GM04503 (cell line): ENCODE measurements at places on chromosomes 7 and 10.

GRCh38 chr10:110944792-110945396 lies 25.5 kb downstream of the SHOC2 start:
- DNase-seq, result no peak

DNA sequence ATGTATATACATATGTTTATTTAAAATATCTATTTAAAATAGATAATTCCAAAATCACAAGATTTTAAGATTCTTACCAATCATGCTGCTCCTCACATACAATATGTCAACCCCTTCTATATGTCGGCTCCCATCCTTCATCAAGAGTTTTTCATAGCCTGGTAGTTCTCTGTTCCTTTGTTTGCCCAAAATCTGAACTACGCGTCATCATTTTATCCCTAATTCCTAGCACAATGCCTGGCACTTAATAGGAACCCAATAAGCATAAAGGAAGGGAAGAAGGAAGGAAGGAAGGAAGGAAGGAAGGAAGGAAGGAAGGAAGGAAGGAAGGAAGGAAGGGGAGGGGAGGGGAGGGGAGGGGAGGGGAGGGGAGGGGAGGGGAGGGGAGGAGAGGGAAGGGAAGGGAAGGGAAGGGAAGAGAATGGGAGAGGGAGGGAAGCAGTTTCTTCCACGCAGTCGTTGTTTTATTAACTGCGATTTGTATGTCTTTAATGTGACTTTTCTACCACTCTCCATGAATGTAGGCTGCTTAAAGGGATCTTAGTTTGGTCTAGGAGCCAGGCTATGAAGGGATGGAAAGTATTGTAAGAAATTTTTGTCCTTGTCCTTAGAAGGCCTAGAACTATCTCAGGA lies 83.3 kb upstream of the PCGF5 start:
- no peak for DNase-seq

- DNase-seq, result peak; percentile 87
These were observed 39.8 kb upstream of the LANCL2 start for GRCh38 chr7:55325371-55325792.

DNA sequence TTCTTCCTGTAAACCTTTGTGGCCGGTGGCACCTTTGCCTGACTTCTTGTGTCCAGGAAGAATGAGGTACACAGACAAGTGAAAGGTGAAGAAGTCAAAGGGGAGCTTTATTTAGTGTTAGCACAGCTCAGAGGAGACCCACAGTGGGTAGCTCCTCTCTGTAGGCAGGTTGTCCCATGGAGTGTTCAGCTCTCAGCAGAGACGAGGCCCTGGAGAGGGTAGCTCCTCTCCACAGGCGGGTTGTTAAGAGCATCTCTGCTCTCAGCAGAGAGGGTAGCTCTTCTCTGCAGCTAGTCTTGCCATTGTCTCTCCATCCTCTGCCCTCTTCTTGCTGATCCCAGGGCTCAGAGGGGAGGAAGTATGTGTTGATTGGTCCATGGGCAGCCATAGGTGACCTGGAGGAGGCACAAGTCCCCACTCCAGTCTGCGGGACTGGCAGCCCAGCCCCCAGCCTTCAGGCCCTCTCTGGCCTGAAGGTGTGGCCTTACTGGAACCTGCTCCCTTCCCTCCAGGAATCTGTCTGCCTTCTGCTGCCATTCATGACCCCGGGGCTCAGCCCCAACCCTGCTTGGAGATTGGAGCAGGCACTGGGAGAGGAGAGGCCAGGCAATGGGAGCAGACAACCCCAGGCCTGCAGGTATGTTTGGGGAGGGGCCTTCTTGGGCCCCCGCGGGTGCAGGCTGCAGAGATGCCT lies 24.5 kb downstream of the HHEX start:
- DNase-seq, result no peak

GRCh38 chr10:78292982-78293865 lies 259.6 kb downstream of the RPS24 start:
- no peak for DNase-seq

DNA sequence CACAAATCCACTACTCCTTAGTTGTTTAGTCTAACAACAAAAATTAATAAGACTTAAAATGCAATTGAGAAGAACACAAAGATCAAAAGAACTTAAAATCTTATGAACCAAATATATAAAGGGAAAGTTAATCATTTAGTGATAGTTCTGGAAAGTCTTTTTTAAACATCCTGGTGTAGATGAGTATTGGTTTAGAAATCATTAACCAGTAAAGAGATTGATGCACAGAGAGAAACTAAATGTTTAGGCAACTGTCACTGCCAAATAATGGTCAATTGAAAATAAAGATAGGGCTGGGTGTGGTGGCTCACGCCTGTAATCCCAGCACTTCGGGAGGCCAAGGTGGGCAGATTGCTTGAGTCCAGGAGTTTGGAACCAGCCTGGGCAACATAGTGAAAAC lies 44.9 kb downstream of the SP8 start:
- DNase-seq, result no peak

DNA sequence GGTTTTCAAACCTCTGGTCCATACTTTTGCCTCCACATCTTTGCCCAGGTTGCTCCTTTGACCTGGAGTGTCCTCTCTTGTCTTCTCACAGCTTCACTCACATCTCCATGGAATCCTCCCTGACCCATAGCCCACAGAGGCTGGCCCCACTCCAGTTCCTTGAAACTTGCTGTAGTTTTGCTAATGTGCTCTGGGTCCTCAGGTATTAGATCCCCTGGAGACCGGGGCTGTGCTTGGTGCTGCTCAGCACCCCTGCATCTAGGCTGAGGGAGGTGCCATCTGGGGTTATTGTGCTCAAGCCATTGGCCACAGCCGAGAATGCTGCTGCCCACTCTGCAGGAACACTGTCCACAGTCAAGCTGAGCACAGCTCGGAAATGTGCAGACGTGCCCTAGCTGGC lies 16.5 kb downstream of the KNDC1 start:
- DNase-seq, result no peak

DNA sequence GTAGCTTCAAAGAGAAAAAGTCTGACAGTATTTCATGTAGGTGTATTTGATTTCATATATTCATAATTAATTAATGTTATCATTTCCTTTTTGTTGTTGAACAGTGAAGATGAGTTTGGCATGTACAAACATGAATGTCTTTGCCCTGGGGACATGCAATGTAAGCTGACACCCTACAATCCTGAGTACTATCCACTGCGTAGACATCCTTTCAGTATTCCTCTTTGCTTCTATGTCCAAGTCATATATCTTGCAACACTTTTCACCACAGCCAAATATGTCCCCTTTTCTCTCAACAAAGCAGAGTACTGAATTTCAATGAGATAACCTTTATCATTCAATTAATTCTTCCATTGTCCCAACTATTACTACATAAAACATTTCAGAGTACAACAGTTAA lies 93.6 kb downstream of the GPR37 start:
- DNase-seq, result no peak

DNA sequence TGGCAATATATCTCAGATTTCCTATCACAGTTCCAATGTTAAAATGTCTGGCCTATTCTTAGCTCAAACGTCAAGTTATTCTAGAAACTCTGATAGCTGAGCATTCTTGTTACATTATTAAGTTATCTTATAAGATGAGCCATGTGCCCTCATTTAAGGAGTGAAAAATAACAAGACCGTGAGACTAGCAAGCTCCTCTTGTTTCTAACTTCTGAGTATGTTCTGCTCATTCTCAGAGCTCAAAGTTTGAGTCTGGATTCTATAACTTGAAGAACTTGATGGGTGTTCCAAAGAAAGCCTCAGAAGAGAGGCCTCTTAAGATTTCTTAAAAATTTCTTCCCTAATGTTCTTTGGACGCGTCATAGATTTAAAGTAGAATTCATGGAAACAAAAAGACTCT lies 215.2 kb downstream of the HTR7 start:
- no peak for DNase-seq

DNA sequence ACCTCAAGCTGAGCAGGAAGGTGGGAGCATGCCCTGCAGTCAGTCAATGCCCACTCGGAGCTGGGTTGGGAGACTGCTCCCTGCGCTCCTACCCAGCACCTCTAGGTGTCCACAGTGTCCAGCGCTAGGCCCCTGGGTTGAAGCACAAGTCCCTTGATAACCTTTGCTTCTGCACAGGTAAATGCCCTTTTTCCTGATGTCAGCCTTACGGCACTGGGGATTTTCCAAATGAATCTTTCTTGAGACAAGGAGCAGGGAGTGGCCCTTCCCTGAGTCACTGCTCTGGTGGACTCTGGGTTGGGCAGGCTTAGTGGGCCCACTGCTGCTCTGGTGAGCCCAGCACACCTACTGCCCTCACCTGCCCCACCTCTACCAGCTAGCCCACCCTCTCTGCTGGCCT lies 61.9 kb upstream of the OPN4 start:
- no peak for DNase-seq

GRCh38 chr7:74371381-74372341 lies 82.0 kb upstream of the GTF2IRD1 start:
- DNase-seq, result no peak

- no peak for DNase-seq
These were observed 182.9 kb downstream of the PIP4K2A start for GRCh38 chr10:22531441-22531840.

- DNase-seq, result no peak
These were observed 188.0 kb upstream of the GPR26 start for GRCh38 chr10:123478116-123478515.

DNA sequence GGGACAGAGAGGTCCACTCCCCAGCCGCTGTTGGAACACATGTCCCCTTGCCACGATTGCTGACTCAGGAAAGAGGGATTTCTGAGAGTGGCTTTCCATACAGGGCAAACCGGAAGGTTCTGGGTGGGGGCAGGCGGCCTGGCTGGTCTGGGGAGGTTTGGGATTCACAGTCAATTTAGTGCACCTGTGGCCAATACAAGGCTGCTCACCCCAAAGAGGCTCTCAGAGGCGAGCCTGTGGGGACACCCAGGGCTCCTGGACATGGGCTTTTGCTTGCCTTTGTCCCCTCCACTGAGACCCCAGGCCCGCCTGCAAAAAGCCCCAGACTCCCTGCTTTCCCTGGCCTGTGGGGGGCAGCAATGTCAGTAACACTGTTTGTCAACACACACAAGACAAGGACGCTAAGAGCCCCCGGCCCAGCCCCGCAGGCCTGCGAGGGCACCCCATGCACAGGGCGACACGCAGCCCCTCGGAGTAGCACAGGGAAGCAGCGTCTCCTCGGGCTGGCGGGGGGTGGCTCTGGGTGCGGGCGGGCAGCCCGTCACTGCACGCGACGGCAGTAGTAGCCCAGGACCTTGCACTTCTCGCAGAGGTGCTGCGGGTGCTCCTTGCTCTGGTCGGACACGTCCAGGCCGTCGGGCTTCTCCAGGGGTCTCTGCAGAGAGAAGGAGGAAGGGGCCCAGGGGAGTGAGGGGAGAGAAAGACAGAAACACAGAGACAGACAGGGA lies 38.7 kb downstream of the PPIF start:
- DNase-seq, result no peak

- no peak for DNase-seq
These were observed 61.0 kb downstream of the MET start for GRCh38 chr7:116732788-116733694.

GRCh38 chr7:77459311-77459726 lies 43.2 kb upstream of the GSAP start:
- DNase-seq, result no peak

DNA sequence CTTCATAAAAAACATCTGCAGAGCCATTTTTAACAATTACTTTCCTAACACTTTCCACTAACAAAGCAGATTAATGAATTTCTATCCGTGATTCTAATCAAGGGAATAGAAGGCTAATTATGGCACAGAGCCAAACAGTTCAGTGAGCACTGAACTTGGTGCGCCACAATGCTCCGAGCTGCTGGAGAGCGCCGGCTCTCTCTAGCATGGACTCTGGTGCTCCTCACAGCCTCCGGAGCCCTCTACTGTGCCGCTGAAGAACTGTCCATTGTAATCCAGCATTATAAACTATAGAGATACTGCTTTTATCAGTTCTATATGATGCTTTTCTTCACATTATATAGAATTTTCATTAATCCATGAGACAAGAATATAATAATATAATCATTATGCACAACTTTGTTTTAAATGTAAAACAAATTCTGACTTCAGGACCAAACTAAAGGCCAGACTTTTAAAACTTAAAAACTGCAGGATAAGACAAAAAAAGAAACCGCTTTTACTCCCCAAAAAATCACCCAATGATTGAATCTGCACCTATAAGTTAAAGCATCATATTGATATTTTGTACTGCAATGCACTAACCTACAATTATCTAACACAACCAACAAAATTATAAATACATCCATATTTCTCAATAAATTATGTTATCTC lies 123.6 kb downstream of the RNF32 start:
- DNase-seq, result peak; percentile 16

DNA sequence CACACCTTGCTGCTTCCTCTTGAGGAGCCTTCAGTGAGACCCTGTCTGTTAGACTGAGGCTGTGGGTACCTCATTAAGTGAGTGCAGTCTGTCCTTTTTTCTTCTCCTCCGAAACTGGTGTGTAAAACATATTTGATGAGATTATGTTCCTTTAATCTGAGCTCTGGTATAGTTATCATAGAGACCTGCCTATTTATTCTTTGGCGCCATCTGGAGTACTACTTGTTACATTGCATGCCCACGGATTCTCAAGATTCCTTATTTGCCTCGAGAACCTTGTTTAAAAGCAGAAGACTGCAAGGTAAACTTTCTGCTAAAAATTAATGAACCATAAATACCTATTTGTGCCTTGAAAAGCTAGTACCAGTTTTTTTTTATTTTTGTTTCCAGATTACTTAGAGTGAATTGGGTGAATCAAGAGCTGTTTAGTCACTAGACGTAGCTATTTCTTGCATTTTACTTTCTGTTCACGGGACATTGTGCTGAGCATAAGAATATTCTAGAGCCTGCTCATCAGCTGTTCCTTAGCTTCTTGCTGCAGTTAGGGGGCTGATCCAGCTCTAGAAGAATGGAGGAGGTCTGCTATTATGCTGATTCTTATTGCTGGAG lies 16.9 kb upstream of the STMP1 start:
- no peak for DNase-seq

- DNase-seq, result peak; percentile 76
These were observed at the start of gene DDX56 for GRCh38 chr7:44573464-44574286. TSS of gene DDX56 (minus strand) at chr7:44573908. CDS start at chr7:44573895, 13 bp downstream.

DNA sequence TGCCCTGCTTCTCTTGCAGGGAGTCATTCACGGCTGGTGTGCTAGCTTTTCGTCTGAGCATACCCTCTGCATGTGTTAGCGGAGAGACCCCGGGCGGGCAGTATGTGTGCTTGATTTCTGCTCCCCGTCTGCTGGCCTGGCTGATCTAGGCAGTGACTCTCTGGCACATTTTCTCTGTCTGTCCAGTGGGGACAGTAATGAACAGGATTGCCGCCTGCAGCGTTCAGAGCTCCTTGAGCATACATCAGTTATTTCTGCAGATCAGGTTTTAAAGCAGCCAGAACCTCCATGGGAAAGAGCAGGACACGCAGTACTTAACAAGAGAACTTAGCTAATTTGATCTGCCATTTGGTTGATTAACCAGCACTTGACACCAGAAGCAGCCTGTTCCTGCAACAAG lies 242.5 kb downstream of the CELF2 start:
- DNase-seq, result no peak

DNA sequence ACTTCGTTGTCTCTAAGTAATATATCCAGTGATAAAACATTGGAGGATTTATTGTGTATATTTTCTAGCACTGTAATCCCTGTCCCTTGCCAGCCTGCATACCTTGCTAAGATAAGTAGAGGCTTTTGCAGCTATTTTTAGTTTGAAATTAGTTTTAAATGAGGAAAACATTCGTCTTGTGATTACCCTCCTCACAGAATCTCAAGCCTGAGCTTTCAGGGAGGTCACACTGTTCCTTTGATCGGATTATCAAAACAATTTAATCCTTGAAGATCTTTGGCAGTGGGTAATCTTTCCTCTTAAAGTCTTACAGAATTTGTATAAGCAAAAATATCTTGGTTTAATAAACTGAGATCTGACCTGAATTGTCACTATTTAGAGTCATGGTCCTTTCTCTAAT lies 897.0 kb upstream of the CELF2 start:
- DNase-seq, result no peak
